Stimulated activated CD8-positive, alpha-beta memory T cell treated with anti-CD3 and anti-CD28 coated beads, Interleukin-4, amount 100 ng/mL, for 1 hour (primary cell): ENCODE measurements at places on chromosomes 1 and 21.

DNA sequence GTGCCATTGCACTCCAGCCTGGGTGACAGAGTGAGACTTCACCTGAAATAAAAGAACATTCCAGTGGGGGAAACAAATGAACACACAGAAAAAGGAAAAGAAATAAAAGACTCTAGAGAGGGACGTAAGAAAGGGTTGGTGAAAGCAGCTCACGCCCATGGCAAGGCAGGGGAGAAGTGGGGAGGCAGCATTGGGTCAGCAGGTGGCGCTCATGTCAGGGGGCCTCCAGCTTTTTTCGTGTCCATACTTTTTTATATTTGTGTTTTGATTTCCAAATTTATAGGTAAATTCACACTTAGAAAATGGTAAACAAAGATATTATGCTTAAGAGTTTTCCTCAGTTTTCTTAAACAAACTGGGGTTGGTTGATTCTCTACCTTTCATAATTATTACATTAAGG, 45.5 kb downstream of the VPS13D start:
- no peak for DNase-seq

GRCh38 chr1:21021311-21021710, 155.4 kb downstream of the EIF4G3 start:
- no peak for DNase-seq

- no peak for DNase-seq
These were observed 43.2 kb downstream of the DSTYK start for GRCh38 chr1:205168291-205168690.

GRCh38 chr1:66437136-66437401, 96.9 kb upstream of the SGIP1 start:
- DNase-seq, result no peak

GRCh38 chr1:241834733-241835377, 13.1 kb upstream of the EXO1 start:
- no peak for DNase-seq

GRCh38 chr1:113918243-113918642, 10.9 kb upstream of the HIPK1 start:
- DNase-seq, result no peak

DNA sequence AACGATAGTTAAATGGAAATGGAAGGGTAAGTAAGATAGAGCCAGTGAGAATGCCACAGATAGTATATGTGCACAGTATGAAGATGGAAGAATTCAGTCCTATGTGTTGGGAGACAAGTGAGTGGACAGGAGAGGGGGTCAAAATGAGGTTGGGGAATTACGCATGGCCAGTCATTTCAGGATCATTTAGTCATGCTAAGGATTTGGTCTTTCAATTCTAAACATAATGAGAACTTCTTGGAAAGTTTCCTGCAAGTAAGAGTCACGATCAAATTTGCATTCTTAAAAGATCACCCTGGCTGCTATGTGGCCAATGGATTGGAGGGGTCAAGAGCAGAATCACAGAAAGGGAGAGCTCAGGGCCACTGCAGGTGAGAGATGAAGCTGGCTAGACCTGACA, 64.0 kb upstream of the KCNK2 start:
- DNase-seq, result no peak

DNA sequence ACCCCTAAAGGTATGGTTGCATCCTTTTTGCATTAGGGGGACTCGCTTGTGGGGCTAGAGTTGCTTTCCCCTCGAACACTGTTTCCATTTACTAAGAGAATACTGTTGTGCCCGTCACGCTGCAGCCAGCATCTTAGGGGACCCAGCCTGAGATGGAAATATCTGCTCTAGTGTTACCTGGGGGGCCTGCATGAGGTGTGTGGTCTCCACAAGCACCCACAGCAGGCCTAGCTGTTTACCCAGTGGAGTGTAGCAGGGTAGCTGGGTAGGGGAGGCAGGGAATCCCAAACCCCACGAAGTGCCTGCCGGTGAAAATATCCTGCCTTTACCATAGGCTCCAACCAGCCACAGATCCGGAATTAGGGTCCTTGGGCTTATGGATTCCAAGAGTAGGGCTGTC, 303.6 kb downstream of the PTPRU start:
- no peak for DNase-seq

DNA sequence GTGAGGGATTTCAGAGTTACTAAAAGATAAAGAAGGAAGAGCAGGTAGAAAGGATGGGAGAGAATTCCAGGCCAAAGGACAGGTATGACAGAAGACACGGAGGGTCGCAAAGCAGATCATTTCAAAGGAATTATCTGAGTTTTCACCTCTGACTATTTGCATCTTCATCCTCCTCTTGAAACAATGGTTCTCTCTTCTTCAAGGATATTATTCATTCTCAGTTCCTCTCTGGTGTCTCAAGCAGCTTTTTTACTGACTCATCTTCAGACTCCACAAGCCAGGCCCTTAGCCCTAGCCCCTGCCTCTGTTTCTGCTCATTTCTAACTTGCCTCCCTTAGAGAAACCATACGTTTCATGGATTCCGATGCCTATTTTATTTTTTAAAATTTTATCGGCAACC, 15.0 kb downstream of the DDX59 start:
- no peak for DNase-seq

GRCh38 chr1:111814642-111815041, 58.9 kb downstream of the DDX20 start:
- DNase-seq, result no peak
